ENCODE measurements at places on chromosomes 5 and 9.
A peak's percentile ranks its signal among the peaks of the same experiment; 100 is the strongest.

- no peak for DNase-seq
Measured at GRCh38 chr9:82101475-82101874, 112.9 kb downstream of the SPATA31D1 start.

DNA sequence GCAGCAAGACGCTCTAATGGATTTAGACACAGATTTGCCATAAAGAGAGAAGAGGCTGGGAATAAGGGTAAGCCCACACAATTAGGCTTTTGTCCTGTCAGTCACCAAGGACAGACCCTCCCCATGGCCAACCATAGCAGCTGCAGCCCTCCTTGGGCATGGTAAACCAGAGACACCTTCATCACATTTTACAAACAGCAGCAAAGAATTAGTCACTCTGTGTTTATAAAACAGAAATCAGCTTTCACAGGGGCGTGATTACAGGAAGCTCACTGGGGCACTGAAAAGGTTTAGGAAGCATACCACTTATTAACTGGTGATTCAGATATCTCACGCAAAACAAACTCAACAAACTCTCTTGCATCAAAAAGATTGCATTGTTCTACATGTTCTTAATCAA, 37.3 kb upstream of the ZNF622 start:
- DNase-seq: no peak

GRCh38 chr9:3664044-3664443, 138.2 kb upstream of the RFX3 start:
- no peak for DNase-seq

- DNase-seq: peak; percentile 37
Measured at GRCh38 chr9:30301271-30301963, 2083.0 kb upstream of the ACO1 start.

DNA sequence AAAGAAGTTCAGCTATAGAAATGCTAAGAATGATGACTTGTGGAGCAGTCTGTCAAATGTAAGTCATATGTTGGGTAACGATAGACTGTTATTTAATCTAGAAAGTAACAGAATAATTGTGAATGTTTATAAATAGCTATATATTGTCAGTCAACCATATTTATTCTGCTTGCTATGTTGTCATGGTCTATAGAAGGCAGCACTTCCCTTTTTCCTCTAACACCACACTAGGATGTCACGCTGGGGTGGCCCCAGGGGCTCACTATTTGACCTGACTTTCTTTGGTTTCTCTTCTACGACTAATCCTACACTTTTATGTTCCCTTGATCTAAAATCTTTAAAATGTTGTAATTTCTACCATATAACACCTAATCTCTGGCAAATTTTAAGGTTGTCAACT, 20.5 kb downstream of the ERAP2 start:
- DNase-seq: no peak

DNA sequence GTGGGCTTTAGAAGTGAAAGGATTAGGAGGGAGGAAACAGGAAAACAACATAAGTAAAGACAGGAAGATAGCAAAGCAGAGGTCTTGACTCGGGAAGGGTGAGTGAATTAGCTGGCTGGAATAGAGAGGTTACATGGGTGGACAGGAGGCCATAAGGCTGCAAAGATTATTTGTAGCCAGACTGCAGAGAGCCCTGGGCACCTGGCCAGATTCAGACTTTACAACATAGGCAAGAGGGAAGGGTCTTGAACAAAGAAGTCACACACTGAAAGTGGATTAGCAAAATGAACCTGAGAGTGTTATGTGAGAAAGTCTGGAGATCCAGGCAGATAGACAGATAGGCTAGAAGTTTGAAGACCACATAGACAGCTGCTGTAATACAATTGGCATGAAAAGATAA, 29.7 kb upstream of the CER1 start:
- peak; percentile 17 for DNase-seq

GRCh38 chr5:160260881-160261815, 31.8 kb downstream of the FABP6 start:
- peak; percentile 91 for DNase-seq

DNA sequence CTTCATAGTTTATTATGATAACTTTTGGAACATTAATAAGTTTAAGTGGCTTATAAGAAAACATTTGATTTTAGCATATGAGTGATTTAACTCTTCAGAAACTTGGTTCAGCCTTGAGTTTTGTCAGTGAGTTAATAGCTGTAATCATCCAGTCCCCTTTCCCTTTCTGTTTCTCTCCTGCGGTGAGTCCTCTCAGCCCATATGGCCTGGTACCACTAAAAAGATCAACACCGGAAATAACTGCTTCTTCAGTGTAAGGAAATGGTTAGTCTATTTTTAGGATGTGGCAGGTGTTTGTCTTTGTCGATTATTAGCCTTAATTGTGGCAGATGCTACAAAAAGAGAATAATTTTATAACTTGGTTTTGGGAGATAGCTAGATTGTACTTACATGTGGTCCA, 120.2 kb upstream of the GRHPR start:
- no peak for DNase-seq

DNA sequence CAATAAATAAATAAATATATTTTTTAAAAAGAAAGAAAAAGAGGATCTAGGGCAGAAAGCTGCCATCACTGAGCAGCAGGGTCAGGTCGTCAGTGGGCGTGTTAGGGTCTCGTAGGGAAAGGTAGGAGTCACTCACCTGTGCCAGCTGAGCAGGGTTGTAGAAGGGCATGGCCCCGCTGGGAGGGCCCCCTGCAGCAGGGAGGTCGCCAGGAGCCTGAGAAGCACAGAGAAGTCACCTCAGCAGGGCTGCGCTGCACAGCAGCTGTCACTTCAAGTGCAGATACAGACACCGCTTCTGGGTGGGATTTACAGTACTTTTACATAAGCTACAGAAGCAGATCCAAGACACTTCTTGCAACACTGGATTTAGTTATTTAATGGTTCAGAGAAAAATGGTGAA, 4.0 kb upstream of the INPP5E start:
- no peak for DNase-seq

DNA sequence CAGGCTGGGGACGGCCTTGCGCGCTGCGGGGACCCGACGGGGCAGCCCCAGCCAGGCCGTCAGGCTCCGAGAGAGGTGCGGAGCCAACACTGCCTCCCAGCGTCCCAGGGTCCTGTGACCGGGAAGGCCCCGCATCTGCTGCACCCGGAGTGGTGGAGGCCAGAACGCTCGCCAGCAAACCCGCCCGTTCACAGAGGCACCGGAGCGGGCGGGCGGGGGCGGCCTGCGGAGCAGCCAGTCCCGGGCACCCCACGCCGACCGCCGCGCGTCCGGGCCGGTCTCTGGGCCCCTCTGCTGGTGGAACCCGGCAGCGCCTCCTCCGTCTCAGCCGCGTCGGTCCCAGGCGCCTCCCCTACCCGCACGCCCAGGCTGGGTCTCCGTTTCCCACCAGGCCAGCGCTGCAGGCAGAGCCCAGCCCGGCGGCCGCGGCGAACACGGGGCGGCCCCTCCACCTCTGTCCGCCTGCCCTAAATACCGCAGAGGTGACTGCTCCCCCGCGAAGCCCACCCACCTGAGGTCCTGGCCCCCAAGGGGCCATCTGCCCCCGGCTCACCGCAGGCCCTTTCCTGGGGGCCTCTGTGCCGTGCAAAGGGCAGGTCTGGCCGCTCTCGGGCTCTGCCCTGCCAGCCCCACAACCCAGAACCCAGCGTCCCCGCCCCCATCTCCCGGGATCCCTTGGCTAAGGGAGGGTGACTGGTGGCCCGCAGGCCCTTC, 15.9 kb downstream of the EXD3 start:
- DNase-seq: peak; percentile 68

DNA sequence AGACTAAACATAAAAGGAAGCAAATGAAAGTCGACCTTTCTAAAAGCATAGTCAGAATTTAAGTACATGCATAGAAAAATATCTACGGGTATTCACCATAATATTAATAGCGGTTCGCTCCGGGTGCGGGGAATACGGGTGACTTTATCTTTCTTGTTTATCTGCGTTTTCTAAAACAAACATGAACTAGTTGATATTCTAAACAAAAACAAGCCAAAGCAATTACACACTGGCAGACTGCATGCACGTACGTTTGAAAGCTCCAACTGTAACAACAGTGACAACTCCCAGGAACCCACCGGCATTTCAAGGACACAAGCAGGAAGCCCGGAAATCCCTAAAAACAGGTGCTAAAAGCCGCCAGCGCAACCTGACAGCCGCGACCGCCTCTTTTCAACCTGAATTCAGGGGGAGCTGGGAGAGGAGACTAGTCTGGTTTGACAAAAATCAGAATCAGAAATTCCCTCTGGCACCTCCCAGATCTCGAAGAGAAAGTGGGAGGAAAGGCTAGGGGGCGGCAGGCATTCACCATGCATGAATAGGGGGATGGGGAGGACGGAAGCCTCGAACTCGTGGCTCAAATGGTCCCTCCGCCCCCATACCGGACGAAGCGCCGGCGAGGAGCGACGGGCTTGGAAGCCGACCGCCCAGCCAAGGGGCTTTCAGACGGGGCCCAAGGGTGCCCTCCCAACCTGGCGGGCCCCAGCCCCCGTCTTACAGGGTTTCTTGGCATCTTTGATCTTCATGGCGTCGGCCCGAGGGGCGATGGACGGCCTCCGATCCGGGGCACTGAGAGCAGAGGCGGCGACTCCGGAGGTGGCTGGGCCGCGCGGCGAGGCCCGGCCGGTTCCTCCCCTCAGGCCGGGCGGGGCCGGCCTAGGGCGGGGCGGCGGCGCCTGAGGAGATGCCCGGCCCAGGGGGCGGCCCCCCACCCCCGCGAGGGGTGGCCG, at the start of gene PANK3:
Gene PANK3, minus strand, starts transcription at position 831 of the 950 bp plus-strand sequence. Its CDS starts 85 bp downstream, at position 746.
- peak; percentile 74 for DNase-seq

- no peak for DNase-seq
Measured at GRCh38 chr9:37617832-37618231, 25.4 kb upstream of the TOMM5 start.

DNA sequence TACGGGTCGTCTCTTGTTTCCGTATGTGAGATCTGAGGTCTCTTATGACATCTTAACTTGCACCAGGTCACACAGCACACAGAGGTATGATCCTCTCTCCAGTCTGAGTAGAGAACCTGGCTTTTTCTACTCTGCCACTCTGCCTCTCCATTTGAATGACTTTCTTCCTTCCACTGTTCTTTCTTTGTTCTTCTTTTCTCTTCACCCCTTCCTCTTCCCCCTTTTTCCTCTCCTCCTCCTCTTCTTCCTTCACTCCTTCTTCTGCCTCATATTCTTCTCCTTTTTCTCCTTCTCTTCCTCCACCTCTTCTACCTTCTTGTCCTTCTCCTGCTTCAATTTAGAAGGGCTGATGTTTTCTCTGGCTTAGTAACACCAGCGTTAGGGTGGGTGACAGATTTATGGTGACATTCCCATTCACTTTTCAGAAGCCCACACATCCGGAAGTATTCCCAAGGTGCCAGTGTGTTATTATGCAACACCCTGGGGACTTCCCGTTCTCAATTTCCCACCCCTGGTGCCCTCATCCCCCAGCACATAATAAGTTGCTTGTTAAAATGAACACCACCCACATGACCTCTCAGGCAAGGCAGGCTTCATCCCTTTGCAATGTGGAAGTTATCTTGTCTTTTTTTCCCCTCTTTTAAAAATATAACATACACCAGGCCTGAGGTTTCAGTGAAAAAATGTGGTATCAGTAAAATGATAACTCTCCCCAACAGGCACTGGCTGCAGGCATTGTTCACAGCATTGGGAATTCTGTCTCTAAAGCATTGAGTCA, 122.0 kb downstream of the PAPPA start:
- DNase-seq: no peak

DNA sequence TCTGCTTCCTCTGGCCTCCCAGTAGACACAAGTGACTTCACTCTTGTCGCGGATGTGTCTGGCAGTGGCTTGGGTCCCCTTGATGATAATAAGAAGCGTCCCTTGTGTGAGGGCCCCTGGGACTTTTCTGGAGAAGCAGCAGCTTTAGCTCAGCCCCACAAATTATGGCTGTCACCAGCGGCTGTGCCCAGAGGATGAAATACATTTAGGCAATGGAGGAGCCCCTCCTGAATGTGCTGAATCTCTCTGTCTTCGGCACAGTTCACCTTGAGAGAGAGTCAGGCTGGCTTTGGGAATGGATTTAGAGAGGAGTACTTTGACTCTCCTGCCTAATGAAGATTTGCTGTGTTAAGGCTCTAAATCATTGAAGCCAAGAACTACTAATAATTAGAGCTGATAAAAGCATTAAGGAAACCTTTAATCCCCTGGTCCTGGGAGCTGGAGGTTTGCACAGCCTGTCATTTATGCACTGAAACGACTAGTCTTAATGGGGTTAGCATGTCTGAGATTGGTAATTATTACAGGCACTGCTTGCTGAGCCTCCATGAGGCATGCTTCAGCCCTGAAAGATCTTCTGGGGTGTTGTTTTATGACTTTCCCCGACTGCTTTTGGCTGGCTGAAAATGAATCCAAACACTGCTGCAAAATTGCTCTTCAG, 127.0 kb downstream of the TENT4A start:
- DNase-seq: no peak

GRCh38 chr9:4654538-4654937, 7.6 kb upstream of the PLPP6 start:
- no peak for DNase-seq

DNA sequence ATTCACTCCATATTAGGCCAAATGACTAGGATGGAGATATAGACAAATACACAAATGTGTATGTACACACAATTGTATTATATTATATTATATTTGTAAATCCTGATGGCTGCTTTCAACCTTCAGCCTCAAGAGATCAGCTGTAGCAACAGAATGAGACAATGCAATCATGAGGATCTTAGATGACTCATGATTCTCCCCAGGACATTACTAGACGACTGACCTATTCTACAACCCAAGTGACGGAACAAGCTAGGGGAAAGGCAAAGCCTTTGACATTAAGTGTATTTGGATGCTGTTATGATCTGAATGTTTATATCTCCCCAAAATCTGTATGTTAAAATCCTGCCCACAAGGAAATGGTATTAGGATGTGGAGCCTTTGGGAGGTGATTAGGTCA, 66.5 kb downstream of the COX7C start:
- no peak for DNase-seq

GRCh38 chr9:8880060-8880459, 1080.5 kb upstream of the DMAC1 start:
- DNase-seq: no peak

DNA sequence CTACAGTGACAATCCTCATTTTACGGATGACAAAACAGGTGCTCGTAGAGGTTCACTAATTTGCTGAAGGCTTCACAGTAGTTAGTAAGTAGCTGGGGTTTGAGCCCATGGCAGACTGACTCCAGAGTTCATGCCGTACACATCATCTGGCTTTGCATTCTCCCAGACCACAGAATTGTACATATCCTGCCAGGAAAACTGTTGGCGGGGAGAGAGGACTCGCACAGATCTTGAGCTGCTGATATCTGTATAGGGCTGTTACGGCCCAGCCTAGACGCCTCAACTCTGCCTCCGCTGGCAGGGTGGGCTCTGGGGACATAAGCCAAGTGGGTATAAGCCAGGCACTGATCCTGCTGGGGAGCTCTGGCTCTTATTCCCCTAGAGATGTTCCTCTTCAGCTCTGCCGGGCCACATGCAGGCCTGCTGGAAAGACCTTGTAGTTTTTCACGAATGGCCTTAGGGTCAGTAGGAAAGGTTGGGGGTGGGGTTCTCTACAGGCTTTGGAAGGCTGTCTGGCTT, 16.3 kb downstream of the LARP1 start:
- DNase-seq: peak; percentile 40

- no peak for DNase-seq
Measured at GRCh38 chr5:127431977-127432585, 85.4 kb upstream of the PRRC1 start.

Measured in testis (tissue), 5 donors.